ENCODE measurements at places on chromosomes 6 and 20.

DNA sequence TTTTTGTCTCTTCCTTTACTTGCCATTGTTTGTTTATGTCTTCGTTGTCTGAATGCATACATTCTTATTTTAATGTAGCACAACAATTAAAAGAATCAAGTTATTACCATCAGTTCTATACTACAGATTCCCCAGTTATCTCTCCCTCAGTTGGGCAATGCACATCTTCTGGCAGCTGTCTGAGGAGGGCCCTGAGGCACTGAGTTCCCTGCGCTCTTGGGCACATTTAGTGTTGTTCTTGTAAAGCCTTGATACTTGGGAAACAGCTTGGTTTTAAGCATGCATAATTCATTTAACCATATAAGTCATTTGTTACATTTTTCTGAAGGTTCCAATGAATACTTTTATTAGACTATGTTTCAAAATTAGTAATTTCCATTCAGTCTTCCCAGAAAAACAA is 117.9 kb downstream of the C6orf118 start:
- no peak for DNase-seq

DNA sequence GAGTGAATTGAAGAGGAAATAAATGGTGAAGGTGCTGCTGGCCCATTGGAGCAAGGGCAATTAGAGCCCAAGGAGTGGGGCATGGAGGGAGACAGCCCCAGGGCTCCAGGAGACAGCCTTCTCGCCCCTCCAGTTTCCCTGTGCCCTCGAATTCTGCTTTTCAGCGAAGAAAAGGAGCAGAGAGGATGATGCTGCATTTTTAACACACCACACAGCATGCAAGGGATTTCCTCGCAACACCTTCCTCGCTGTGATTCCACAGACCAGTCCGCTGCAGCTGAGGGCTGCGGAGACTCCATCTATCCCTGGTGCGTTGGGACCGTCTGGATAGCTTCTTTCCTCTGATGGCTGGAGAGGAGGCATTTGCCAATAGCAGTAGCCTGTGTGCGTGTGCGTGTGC is 41.7 kb downstream of the PTCHD4 start:
- DNase-seq = peak; percentile 61

GRCh38 chr6:143107911-143108761 is 47.4 kb downstream of the AIG1 start:
- DNase-seq = no peak

- no peak for DNase-seq
Observed at GRCh38 chr20:44081476-44081875, 105.5 kb downstream of the JPH2 start.

DNA sequence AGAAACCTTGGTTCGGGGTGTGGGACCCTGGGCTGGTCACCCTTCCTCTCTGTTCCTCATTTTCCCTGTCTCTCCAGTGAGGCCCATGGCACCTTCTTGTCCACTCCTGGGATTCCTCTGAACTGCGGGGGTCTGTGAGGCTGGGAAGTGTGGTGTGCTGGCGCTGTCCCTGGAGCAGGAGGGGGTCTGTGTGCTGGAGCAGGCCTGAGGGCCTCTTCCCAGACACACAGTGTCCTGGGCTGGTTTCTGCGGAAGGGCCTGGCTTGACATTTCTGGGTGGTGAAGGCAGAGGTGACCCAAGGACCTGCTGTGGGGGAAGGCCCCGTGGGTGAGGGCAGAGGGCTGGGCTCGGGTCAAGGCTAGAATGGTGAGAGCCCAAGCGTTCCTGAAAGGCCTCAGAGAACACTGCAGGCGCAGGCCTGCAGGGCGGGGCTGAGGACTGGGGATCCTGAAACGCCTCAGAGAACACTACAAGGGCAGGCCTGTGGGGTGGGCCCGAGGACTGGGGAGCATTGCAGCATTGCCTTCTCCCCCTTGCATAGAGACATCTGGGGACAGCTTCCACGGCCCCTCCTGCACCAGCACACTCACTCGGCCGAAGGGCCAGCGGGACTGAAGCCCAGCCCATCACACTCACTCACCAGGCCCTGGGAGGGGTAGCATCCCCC is 10.6 kb upstream of the BAK1 start:
- DNase-seq = peak; percentile 80

GRCh38 chr6:140915551-140915950 is 1217.2 kb upstream of the GJE1 start:
- no peak for DNase-seq
